HCT116 (cell line): ENCODE measurements at places on chromosomes 16 and 17. TPM values are rescaled to one million over a fixed set of nuclear protein-coding genes. Genes with fewer than 3 reads are reported as not detected.

- no peak for DNase-seq
These were observed 5.3 kb downstream of the FAM234A start for GRCh38 chr16:239948-240277.

DNA sequence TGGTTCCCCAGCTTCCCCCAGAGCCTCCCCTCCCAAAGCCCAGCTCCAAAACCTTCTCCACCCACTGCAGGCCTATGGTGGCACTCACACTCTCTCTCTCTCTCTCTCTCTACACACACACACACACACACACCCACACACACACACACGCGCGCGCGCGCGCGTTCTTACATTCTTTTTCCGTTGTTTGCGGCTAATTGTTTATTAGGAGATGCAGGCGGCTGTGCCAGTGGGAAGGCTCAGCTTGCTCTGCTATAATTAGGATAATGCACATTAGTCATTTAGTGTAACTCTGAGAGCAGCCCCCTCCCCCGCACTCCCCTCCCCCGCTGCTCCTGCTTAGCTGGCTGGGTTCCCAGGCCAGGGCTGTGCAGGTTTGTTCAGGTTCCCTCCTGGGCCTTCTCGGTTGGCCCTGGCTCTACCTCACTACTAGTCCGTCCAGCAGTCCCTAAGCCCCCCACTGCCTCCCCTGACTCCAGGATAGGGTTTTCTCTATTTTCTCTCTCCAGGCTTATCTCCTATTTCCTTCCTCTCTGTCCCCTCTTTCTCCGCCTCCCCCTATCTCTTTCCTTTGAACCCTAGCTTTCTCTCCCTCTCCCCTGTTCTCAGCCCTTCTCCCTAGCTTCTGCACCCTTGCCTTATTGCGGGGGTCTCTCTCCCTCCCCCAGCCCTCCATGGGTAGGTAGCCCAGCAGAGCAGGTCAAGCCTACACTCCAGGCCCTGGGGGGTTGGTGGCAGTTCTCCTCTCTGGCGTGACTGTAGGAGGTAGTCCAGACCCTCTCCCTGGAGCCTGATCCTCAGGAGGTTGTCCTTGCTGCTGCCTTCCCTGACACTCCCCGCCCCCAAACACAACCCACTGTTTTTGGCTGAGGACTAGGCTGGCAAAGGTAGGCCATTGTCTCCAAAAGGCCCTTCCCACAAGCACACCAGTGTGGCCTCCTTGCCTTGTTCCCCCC lies 34.0 kb downstream of the TMEM132E start:
- DNase-seq, result no peak

GRCh38 chr17:69878661-69879060 lies 196.4 kb upstream of the KCNJ16 start:
- no peak for DNase-seq

GRCh38 chr16:72124761-72125634 lies 31.4 kb downstream of the DHX38 start:
- DNase-seq, result peak; percentile 42

GRCh38 chr16:21937336-21937829 lies 15.8 kb upstream of the UQCRC2 start:
- no peak for DNase-seq

DNA sequence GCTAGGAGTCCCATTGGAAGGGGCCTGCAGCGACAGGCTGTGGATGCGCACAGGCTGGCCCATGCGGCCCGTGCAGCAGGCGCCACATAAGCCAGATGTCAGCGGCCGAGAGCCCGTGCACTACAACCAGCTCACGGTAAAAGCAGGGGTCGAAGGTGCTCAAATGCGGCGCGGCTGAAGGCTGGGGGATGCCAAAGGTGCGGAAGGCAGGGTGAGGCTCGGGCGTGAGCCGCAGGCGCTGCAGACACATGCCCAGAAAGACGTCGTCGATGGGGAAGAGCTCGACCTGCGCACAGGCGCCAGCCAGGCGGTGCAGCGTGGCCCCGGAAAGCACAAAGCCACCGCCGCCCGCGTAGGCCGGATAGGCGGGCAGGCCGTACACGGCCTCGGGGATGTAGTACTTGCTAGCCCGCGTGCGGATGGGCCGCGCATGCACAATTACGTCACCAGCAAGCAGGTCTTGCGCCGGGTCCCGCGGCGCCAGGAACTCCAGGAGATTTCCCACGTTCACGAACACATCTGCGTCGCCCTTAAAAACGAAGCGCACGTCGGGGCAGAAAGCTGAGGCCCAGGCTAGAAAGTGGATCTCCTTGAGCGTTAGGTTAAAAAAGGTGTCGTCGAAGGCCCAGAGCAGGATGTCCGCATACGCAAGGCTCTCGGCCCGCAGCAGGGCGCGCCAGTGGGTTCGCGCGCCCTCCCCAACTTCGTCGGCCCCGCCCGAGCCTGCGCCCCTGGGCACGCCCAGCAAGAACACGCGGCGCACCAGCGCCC lies 1.3 kb downstream of the B3GNT9 start:
- DNase-seq, result no peak

KRT27 gene
- total RNA-seq, result not detected

ACSM2A gene
- total RNA-seq, result not detected
